ENCODE measurements at places on chromosomes 13 and 19.
A peak's percentile ranks its signal among the peaks of the same experiment; 100 is the strongest.

DNA sequence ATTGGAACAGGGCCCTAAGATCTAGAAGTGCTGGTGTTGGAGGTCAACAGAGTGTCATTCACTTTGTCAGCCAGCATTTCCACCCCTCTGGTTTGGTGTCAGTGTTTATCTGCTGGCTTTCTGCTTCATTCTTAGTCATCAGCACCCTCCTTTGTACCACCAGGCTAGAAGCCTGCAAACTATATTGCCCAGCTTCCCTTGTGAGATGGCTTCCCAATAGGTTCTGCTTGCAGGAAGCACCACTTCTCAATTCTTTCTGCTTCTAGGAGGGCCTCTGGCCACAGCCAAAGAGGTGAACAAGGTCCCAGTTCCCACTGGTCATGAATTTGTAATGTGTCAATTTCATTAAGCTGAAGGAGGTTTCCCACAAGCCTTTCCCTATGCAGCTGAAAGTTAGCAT lies 36.4 kb upstream of the CALM3 start:
- no peak for DNase-seq

GRCh38 chr13:50078895-50079654 lies 63.8 kb downstream of the KCNRG start:
- no peak for DNase-seq

GRCh38 chr13:50592412-50593155 lies 250.9 kb downstream of the DLEU7 start:
- DNase-seq = no peak

DNA sequence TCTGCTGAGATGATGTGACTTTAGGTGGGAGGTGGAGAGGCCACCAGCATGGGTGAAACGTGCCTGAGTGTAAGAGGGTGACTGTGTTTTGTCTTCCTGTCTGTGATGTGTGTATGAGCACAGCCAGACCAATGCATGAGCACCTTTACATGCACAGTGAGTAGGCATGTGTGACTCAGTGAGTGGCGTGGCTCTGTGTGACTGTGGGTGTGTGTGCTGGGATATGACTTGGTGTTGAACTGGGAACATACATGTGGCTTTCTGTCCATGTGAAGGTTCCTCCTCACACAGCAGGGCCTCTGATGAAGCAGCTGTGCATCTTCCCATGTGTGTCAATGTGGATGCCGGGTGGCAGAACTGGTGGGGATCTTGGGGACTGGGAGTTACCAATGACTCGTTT lies 19.9 kb upstream of the LGALS13 start:
- no peak for DNase-seq

DNA sequence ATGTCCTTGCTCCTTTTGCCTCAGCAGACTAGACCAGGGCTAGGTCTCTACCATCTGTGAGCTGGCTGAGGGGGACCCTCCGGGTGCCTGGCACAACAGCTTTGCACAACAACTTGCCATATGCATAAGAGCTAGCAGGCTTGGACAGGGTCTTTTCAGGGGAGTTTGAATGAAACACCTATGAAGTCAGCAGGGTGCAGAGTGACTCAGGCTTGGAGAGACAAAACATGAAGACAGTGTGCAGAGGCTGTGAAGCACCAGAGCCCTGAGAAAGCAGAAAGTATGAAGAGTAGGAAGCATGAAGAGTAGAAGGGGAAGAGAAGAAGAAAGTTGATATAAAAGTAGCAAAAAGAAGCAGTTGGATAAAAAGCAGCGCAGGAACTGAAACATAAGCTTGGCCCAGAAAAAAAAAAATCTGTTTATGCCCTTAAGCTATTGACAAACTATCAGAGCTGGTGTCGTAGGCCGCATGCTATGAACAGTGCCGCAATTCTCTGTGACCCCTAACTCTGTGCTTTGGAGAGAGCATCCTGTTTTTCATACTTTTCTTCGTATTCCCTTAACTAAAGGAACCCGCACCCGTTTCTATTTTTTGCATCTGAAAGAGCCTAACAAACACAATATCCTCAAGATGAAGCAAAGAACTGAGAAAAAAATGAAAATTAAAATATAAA lies 52.7 kb upstream of the FAM216B start:
- DNase-seq = no peak

DNA sequence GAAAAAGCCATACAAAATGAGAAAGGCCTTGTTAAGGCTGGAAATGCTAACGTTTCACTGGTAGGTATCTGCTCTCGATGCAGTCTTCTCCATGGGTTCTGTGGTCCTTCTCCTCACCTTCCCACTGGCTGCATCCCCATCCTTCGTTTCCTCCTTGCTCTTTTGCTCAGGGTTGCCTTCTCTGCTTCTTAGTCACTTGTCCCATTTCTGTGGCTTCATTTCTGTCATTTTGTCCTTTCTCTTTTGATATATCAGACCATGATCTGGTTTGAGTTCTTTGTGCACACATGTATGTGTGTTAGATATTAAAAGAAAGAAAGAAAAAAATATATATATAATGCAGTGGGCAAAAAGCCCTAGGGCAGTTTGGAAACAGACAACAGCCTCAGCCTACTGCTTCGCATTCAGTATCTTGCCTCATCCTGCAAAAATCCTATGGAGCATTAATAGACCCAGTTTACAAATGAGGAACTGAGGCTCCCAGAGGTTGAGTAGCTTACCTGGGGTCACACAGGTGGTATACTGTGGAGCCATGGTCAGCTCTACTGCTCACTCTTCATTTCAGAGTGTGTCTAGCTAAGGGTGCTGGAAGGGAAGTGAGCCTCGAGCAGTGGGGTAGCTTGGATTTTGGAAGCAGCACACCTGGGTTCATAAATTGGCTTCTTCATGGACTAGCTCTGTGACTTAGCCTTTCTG lies 57.6 kb upstream of the MEDAG start:
- no peak for DNase-seq

DNA sequence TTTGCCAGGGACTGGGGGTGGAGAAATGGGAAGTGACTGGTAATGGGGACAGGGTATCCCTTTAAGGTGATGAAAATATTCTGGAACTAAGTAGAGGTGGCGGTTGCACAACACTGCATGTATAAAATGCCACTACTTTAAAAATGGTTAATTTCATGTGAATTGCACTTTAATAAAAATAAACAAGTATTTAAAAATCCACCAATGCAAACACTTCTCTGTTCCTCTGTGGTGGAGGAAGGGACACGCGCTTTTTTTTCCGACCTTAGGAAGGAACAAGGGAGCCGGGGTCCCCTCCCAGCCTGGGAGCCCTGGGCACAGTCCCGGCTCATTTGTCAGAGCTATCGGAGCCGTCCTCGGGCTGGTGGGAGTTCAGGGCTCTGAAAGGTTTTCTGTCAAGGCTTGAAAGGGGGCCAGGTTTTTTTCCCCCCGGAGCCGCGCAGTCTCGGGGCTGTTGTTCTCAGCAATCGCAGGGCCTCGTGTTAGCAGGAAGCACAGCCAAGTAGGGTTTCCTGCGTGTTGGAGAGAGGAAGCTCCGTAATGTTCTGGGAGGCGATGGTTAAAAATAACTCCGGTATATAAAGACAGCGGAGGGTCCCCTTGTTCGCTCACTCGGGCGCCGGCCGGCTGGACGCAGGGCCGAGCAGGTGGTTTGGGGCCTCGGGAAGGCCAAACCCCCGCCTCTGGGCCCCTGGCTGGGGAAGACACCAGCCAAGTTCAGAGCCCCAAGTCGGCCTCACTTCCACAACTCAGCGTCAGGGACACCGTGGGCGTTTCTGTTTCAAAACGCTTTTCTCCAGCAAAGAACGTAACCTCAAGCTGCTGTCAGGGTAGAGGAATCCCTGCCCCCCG lies 41.2 kb upstream of the KLF2 start:
- peak; percentile 25 for DNase-seq

GRCh38 chr19:46574533-46574932 lies 26.6 kb upstream of the CALM3 start:
- DNase-seq = no peak

GRCh38 chr19:19502808-19503602 lies 12.3 kb downstream of the TSSK6 start:
- DNase-seq = no peak

DNA sequence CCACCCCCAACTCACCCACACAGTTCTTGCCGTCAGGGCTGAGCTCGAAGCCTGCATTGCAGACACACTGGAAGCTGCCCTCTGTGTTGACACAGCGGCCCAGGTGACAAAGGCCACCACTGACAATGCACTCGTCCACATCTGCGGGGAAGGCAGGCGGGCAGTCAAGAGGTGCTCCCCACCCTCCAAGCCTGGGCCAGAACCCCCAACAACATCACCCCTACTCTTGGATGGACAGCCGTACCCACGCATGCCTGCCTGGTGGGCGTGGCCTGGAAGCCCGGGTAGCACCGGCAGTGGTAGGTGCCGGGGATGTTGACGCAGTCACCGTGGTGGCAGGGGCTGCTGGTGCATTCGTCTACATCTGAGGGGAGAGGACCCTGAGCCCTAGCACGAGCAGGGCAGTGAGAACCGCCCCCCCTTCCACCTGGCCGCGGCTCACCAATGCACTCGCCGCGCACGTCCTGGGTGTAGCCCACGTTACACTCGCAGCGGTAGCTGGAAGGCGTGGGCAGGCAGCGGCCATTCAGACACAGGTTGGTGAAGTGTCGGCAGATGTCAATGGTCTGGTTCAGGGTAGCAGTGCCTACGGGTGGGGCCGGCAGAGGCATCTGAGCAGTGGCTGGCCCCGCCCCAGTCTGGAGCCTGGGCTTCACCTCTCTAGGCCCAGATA lies 13.3 kb downstream of the FBN3 start:
- DNase-seq = no peak

GRCh38 chr13:27997904-27998522 lies 9.5 kb upstream of the URAD start:
- no peak for DNase-seq

GRCh38 chr13:82688400-82688994 lies 1193.8 kb downstream of the SLITRK1 start:
- DNase-seq = no peak

GRCh38 chr19:37907735-37908455 lies 887 bp downstream of the SIPA1L3 start:
- no peak for DNase-seq

DNA sequence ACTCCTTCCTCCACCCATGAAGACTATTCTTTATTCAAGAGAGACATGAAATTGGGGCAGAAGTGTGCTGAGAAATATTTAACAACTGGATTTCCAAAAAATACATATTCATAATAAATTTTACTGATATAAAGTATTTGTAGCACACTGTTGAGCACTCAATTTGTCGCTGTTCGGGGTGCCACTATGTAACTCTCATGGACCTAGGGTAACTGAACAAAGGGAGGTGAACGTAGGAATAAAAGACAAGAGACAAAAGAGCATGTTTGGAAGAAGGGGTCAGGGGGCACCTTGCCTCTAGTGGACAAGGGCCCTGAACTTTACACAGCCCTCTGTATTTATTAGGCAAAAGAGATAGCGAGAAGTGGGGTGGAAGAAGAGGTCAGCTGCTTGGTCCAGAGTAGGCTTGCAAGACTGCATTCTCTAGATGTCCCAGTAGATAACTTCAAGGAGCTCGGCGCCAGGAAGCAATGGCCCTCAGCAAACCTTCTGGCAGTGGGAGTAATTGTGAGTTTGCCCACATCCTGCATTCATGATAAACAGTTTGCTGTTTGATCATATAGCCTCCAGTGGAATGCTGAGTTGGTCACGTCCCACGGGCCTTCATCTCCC lies 4.5 kb upstream of the ZNF175 start:
- no peak for DNase-seq

- DNase-seq = no peak
Measured at GRCh38 chr19:12720296-12720695, 3.4 kb downstream of the TNPO2 start.

All from T-helper 1 cell (primary cell).